ENCODE measurements at places on chromosomes 5 and 9.

- DNase-seq: no peak
Measured at GRCh38 chr9:8815931-8816330, 1016.4 kb upstream of the DMAC1 start.

GRCh38 chr9:16950051-16950450 is 79.6 kb upstream of the BNC2 start:
- DNase-seq: no peak

DNA sequence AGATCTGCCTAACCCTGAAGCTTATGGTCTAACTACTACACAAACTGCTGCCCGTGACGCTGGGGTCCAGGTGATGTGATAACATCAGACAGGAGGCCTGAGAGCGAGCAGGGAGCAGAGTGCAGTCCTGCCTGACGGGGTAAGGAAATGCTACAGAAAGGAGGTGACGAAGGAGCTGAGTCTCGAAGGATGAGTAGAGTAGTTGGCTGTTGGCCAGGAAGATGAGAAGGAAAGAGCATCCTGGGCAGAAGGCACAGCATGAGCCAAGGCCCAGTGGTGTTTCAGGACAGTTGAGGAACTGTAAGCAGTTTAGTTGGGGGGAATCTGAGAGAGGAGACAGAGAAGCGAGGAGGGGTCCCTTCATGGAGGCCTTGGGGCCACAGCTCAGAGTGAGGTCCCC is 136.0 kb upstream of the TBC1D2 start:
- no peak for DNase-seq

DNA sequence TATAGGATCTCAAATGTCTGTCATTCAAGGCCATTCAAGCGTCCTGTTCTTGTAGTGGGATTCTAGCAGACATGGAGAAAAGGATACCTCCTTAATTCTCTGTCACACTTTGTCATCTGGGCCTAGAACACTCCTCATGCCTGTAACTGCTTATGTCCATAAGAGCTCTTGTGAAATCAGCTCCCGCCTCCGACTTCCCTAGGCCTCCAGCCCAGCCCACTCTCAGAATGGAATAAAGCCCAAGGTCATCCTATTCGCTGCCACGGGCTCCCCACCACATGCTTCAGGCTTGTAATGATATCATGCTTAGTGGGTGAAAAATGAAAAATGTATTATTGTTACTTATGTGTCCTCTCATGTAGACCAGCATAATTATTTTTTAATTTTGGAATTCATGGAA is 632.5 kb downstream of the ISL1 start:
- DNase-seq: no peak

DNA sequence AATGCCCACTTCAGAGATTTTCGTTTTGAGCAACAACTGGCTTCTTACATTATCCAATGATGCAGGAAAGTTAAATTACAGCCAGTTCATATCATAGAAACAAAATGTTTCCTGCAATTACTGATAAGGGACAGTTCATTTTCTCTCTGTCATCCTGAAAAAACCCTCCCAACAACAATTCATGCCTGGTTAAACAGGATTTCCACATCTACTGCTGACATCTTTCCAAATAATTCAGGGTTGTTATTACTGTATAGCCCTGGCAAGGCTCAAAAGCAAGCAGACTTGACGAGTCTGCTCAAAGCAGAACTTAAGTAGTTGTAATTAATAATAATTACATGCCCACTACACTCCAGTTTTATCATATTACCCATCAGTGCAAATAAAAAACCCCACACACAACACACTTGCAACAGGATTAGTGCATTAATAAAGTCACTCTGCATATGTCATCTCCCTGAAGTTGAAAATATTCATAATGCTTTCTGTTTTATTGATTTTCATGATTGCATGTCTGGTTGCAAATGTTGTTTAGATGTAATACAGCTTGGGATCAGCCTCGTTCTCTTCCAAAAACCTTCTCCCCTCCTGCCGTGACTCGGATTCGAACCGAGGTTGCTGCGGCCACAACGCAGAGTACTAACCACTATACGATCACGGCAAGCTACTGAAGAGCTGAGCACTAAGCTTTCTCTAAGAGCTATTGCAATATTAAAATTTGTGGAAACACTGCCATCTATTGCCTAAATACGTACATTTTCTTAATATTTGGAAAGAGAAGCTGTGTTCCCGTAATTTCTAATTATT is 119.6 kb upstream of the NFIB start:
- DNase-seq: peak; percentile 63

GRCh38 chr9:85522459-85523092 is 219.2 kb downstream of the AGTPBP1 start:
- peak; percentile 34 for DNase-seq

DNA sequence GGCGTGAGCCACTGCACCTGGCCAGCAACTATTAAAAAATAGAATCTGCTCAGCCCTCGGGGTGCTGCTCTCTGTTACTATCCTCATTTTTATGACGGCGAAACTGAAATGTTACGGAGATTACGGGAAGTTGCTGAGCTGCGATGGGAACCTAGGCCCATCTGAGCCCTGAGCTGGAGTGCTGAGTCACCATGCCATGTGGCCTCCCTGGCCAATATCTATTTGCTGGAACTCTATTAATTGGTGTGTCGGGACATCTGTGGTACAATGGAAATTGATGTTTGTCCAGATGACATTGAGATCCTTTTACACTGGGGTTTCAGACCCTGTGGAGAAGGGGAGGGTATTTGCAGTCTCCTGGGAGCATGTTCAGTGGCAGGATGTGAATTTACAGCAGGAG is 8.1 kb downstream of the PRDM12 start:
- DNase-seq: no peak

GRCh38 chr9:83651558-83651957 is 28.6 kb downstream of the IDNK start:
- no peak for DNase-seq

- no peak for DNase-seq
Measured at GRCh38 chr9:24095246-24095645, 269.2 kb upstream of the ELAVL2 start.

DNA sequence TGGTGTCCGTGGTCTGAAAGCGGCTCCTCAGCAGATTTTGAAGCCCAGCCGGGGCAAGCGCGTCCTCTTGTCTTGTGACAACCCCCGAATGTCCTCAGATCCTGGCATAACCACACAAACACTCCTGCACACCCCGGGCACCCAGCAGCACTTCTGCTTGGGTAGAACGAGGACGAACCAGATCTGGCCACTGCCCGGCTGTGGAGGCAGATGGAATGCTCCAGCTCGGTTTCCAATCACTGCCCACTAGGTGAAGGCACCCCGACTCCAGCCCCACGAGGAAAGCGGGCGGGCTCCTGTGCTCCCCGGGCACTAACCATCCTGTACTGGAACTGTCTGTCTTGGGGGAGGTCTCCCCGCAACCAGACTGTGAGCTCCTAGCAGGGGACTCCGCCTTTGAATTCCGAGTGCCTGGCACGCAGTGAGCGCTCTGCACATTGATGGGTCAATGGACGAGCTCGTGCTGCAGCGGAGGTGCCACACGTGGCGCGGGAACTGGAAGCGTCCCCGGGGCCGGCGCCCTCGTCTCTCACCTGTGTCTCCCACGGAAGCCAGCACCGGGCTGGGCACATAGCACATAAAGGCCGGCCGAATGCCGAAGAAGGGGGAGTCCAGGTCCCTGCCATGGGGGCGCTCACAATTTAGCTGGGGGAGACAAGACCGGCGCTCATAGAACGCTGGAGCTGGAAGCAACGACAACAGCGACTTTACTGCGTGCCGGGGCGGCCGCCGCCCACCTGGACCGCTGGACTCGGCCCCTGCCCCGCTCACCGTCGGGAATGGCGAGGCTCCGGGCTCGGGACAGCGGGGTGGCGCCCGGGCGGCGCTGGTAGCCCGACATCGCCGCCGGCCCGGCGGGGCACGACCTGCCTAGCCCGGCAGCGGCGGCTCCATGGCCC is 608 bp downstream of the ENTR1 start:
- DNase-seq: peak; percentile 31

DNA sequence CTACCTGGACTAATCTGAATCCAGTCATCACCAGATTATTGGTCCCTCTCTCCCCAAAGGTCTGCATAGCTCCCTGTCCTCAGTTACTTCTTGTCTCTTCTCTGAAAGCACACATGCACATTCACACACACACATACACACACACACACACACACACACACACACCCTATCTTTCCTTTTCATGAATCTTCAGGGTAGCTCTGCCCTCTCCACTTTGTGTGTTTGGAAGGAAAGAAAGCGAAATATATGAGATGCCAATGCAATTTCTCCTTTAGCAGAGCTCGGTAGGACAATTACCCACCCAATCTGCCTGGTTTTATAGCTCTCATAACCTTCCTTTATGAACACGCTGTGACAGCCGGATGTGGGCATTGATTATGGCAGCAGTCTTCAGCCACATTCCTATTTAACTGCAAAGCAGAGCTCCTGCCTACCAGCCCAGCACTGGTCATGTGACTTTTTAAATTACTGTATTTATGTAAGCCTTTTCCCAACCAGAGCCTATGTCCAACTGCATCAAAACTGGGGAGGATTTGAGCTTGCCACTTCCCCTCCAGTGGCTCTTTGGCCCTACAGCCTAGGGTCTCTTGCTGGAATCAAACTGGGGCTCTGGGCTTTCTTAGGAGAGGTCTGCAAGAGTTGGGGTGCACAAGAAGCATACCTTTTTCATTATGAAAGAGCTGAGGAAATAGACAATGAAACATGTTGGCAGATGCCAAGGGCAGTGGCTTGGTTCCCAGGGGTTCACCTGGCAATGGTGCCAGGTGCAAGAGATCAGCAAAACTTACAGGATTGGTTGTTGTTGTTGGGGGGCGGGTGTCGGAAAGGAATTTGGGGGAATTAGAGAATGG is 20.8 kb upstream of the MATR3 start:
- peak; percentile 59 for DNase-seq

DNA sequence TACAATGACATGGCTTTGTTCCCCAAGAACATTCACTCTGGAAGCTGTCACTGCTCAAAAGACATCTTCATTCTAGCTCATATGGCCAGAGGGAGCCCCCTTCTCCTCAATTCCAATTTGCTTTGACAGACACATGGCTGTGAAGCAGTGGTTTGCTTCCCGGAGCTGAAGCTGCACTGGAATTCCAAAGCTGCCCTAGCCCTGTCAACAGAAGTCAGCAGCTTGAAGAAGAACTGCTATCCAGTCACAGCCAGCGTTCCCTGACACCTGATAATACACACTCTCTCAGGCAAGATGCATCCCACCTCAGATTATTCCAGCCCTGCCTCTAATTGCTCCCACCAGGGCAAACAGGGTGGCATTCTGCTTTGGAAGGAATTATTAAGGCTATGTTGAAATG is 93.7 kb downstream of the SEMA5A start:
- DNase-seq: no peak

DNA sequence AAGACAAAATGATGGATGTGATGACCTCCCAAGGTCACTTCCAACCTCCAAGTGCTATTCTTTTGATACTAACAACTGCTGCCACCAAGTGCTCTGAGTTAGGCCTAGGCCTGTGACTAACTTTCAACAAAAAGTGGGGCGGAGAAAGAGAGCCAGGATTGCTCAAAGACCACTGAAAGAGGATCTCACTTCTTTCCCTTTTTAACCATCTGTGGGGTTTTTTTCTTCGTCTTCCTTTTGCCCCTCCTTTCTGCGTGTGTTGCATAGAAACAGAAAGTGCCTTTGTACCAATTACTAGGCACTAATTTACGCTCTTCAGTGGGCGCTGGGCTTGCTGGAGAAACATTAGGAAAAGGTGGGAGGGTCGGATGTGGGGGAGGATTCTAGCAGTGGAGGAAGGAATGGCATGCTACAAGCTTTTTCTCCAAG is 8.0 kb downstream of the KLF9 start:
- DNase-seq: peak; percentile 70

DNA sequence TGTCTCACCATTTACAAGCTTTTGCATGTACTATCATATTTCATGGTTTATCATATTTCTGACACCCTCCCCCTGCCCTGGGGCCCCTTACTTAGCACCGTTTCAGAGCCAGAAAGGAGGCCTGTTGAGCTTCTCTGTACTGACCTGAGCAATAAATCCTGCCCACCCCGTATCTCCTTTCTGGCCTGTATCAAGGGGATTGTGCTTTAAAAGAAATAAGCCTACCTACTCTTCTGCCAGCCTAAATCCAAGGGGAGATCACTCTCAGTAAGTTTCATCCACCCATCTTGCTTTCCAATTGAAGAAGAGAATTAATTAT is 54.0 kb upstream of the FST start:
- DNase-seq: no peak

GRCh38 chr5:136075466-136075891 is 46.7 kb downstream of the TGFBI start:
- peak; percentile 79 for DNase-seq

GRCh38 chr5:68299575-68299974 is 84.0 kb downstream of the PIK3R1 start:
- peak; percentile 29 for DNase-seq

DNA sequence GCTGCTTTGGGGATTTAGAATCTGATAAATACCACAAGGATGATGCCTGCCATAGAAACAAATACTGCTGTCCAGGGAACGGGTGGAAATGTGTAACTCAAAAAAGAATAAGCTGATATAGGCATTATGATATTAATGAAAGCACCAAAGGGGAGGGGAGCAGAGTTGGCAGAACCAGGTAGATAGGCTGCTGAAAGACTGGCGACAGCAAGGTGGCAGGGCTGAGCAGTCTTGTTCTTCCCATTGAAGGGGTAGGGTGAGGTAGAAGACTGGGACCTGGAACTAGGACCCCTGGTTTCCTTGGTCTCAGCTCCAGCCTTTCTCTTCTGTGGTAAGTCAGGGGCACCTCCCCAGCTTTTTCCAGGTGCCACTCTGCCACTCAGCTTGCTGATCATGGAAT is 31.4 kb upstream of the TMOD1 start:
- DNase-seq: no peak

GRCh38 chr5:158074992-158075769 is 216.2 kb upstream of the CLINT1 start:
- peak; percentile 76 for DNase-seq

GRCh38 chr9:129610473-129611306 is 10.2 kb downstream of the C9orf50 start:
- DNase-seq: peak; percentile 58

- no peak for DNase-seq
Measured at GRCh38 chr9:98158071-98158831, 34.2 kb downstream of the CORO2A start.

GRCh38 chr5:129413570-129413969 is 46.5 kb upstream of the ADAMTS19 start:
- no peak for DNase-seq
